Caki2 (cell line): ENCODE measurements at places on chromosomes 6 and 20.

DNA sequence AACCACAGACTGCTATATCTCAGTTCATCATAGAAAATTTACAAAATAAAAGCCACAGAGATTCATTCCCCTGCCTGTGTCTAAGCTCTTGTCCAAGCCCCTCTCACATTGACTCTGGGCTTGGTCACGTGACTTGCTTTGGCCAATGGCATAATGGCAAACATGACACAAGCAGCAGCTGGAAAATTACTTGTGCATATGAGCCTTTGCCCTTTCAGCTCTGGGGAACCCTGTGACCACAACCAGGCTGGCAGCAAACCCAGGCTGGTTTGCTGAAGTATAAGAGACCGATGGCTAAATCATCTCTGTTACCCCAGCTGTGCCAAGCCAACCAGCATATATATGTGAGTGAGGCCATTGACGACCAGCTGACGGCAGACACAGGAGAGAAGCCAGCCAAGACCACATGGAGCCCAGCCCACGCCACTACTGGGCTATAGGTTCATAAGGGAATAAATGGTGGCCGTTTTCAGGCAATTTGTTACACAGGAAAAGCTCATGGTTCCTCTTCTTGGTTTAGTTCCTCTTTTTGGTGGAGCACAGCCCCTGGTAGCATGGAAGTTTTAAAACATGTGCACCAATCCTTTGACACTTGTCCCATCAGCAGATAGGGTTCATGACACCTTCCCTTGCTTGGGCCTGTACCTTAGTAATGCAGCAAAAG lies 31.8 kb upstream of the RSPO4 start:
- DNase-seq = no peak

DNA sequence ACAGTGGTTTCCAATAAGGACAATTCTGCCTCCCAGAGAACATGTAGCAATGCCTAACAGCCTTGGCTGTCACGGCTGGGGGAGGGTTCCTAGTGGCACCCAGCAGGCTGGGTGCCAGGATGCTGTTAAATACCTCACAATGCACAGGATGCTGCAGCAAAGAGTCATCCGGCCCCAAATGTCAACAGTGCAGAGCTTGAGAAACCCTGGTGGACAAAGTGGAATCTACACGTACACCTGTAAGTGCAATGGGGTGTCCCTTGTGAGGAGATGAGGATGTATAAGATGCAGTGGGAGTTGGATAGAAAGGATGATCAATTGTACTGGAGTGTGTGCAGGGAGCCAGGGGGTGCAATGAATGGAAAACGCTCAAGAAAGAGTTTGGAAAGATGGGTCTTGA lies 142.4 kb downstream of the FNDC1 start:
- no peak for DNase-seq

- DNase-seq = no peak
These were observed 109.0 kb downstream of the HFE start for GRCh38 chr6:26195924-26196845.

GRCh38 chr20:56433221-56433879 lies 21.3 kb downstream of the CASS4 start:
- DNase-seq = no peak

- no peak for DNase-seq
These were observed 77.6 kb upstream of the RGS17 start for GRCh38 chr6:153208706-153209105.

- DNase-seq = no peak
These were observed 29.3 kb downstream of the PYGB start for GRCh38 chr20:25277051-25277801.

DNA sequence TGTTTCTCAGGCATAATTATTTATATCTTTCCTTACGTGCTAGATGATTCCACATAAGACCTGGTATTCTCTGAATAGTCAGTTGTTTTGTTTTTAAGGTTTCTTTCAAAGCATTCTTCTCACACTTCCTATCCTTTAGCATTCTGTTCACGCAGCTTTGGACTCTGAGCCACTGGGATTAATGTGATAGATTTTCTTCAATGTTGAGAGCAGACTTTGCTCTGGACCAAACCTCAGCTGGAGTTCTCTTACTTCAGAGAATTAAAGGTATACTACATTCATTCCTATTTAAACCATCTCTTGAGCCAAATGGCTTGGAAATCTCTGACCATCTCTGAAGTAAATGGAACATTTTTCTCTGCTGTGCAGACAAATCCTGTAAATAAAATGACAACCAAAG lies 70.7 kb upstream of the TRAF3IP2 start:
- no peak for DNase-seq

DNA sequence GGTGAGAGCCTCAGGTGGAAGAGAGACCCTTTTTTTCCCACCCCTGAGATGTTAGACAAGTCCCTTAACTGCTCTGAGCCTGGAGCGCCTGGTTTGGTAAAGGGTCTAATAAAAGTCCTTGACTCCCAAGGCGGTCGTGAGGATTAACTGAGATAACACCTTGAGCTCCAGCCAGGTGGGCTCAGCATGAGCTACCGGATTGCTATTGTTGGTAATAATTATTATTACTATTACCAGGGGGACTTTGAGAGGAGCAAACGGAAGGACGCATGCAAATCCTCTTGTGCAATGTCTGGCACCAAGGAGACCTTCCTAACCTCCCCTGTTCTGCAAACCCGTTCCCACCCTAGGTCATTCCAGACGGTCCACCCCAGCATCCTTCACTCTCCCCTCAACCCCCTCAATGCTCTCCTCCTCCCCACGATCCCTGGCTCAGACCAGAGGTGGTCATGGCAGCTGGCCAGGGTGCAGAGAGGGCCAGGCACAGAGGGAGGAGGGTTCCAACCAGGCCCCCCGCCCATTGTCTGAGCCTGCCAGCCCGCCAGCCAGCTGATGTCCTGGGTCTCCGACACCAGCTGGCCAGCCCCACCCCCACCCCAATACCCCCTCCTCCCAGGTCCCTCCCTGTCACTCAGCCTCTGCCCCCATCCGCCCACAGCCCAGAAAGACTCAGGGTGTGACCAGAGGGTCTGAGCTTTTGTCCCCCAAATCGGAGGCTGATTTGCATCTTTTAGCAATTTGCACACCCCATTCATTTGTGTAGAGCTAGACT lies 14.3 kb upstream of the CBFA2T2 start:
- no peak for DNase-seq

GRCh38 chr20:43830883-43831282 lies 83.8 kb upstream of the TOX2 start:
- no peak for DNase-seq

DNA sequence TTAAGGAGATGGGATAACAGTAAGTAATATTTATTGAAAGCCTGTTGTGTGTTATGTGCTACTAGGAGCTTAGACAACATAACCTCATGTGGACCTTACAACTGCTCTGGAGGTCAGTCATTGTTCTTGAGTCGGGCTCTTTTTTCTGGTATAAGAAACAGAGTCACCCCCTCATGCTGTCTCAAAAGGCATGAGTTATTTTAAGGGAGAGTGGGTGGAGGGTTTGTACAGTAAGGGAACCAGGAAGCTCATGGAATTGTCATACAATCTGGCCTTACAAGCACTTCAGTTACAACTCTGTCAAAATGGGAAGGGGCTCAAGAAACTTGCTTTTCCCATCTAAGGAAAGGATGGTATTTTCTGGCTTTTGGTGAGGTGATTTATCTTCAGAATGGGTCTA lies 16.5 kb upstream of the DSE start:
- DNase-seq = no peak

DNA sequence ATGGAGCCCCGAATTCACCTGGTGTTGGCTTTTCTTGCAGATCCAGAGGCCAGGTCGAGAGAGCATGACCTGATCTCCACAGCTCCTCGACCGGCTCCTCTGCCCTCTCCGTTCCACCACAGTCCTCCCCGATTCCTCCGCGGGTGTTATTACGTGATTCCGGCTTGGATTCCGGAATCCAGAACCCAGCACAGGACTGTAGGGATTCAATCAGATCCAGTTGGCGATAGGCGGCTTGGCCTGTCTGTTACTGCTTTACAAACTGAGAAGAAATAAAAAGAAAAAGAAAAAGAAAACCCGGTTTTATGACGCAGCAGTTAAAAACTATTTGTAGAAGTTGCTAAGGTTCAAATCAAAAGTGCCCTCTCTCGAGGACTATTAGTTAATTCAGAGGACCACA lies 222.7 kb downstream of the EYA2 start:
- DNase-seq = no peak

DNA sequence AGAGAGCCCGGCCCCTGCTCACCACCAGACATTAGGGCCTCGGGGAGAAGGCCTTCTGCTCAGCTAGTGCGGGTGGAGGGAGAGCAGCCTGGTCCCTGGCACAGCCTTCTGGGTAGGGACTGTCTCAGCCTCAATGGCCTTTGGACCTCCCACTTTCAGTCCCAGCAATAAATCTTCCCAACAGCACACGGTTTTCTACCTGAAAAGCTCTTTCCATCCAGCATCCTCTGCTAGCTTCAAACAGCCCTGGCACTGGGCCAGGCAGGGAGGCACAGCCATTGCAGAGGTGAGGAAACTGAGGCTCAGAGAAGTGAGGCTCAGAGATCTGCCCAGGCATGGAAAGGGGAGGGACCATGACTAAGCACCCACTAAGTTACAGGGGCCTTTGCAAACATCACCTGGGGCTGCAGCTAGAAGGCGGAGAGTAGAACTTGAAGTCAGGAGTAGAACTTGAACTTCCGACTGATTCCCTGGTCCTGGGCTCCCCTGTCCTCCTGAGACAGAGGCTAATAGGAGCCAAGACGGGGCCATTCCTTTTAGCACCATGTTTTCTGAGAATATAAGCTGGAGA lies 43.9 kb upstream of the NOL4L start:
- DNase-seq = peak; percentile 20

- no peak for DNase-seq
These were observed 36.7 kb downstream of the POU3F2 start for GRCh38 chr6:98871057-98871456.

- no peak for DNase-seq
These were observed 1.0 kb downstream of the PCIF1 start for GRCh38 chr20:45935416-45936046.

- DNase-seq = no peak
These were observed 69.5 kb downstream of the SLX4IP start for GRCh38 chr20:10504608-10504993.

DNA sequence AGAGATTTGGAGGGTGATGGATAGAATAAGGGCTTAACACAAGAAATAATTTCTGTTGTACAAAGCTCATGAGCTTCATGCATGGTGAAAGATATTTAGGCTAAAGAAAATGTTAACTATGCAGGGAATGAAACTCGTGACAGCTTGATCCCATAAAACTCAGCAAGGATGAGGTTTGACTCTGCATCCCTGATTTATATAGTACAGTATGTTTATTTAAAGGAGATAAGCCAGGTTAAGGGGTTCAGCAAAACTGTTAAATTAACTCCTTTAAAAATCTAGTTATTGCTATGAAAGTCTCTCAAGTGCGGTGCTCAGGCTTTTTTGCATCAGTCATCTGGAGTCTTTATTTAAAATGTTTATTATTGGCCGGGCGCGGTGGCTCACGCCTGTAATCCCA lies 326.4 kb downstream of the LAMA2 start:
- DNase-seq = no peak

DNA sequence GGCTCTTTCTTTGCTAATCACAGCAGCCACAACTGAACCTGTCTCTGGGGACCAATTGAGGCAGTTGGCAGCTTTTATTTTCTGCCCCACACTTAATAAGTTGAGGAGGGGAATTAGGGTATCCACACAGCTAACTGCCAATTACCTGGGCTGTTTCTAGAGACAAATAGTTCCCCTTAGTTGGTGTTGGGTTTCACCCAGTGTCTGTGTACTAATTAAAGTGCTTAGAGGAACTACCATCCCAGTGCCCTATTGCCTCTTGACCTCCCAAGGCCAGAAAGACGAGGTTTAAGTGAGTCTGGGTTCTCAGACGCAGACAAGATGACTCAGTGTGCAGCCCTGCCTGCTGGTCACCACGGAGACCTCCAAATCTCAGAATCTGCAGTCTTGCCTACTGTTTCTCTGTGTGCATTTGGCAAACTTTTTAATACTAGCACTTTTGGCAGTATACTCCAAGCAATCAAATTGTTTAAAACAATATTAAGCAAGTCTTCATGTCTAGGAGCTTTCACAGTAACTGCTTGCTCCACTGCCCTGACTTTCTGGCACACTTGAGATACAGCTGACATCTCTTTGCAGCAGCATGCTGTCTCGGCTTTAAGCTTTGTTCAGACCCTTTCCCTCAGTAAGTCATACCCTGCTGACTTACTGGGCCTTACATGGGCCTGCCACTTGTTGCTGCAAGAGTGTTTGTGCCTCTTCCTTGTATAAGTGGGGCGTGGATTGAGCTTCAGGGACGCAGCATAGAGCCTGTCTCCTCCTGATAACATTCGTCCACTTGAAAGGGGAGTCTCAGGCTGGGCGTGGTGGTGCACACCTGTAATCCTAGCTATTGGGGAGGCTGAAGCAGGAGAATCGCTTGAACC lies 31.9 kb downstream of the STK35 start:
- DNase-seq = peak; percentile 36

- DNase-seq = peak; percentile 28
These were observed 888.4 kb upstream of the GJE1 start for GRCh38 chr6:141244366-141244765.
